Transverse colon (tissue), 4 donors: ENCODE measurements at places on chromosomes 7 and 10. TPM values are rescaled to one million over a fixed set of nuclear protein-coding genes. Genes with fewer than 3 reads are reported as not detected.

DNA sequence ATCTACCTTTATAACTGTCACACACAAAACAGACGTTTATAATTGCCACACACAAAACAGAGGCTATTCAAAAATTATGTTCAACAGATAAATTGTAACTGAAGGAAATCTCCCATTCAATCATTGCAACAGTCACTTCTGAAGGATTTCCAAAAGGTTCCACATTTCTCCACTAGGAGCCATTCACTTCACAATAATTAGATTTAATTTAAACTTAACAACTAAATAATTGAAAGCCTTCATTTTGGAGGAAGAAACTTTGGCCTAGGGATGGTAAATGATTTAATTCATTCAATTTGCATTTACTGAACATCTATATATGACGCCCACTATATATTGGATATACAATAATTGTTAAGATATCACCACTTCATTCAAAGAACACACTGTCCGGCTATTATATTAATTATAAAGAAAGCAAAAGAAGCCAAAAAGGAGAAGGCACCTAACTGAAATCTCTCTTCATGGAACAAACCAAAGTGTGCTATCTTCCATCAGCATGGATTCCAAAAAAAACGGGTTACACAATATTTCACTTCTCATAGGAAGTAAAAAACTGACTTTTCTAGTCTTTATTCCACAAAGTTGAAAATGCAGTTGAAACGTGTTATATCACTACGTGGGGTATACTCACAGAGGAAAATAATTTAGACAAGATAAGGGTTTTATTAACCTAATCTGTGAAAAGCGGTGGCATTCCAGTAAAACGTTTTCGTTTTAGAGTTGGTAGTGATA is 1.7 kb downstream of the ATAD1 start:
- H3K36me3 ChIP-seq: no peaks in the 10 kb centered on the region
- peak overlapping the region; percentile 94 for H3K27ac ChIP-seq
- no peak for DNase-seq

- peaks cover 15% of the 10 kb centered on the region for H3K27me3 ChIP-seq
- no peak overlapping the region for H3K27ac ChIP-seq
- H3K36me3 ChIP-seq: no peaks in the 10 kb centered on the region
- peak; percentile 45 for DNase-seq
- peaks cover 6% of the 10 kb centered on the region for H3K4me1 ChIP-seq
Observed at GRCh38 chr10:784403-785088, 95.1 kb upstream of the DIP2C start.

DNA sequence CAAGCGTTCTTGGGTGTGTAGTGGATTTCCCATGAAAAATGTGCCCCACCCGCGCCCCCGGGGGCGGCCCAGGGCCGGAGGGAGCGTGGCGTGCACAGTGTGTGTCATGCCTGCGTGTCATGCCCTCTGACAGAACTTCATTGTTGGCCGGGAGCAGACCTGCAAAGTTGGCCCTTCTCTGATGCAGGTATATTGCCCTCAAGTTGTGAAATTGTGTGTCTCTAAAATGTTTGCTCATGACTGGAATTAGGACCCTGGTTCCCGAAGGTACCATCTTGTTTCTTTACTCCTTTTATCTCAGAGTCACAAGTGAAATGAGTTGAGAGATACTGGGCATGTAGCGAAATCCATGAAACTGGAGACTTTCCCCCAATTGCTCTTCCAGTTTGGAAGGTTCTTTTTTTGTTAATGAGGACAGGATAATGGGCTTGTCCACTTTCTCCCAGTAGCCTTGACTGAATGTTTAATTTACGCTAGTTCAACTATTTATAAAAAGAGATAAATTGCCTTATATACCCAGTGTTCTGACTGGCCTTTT is 26.2 kb downstream of the ADK start:
- peaks cover 13% of the 10 kb centered on the region for H3K4me1 ChIP-seq
- H3K36me3 ChIP-seq: no peaks in the 10 kb centered on the region
- DNase-seq: peak; percentile 45

- no peaks in the 10 kb centered on the region for H3K36me3 ChIP-seq
- no peak for DNase-seq
- no peaks in the 10 kb centered on the region for H3K27me3 ChIP-seq
- no peaks in the 10 kb centered on the region for H3K4me1 ChIP-seq
- no peak overlapping the region for H3K4me3 ChIP-seq
Observed at GRCh38 chr7:139936760-139937310, 107.8 kb downstream of the TBXAS1 start.

- no peaks in the 10 kb centered on the region for H3K36me3 ChIP-seq
- H3K27me3 ChIP-seq: no peaks in the 10 kb centered on the region
- DNase-seq: no peak
- H3K27ac ChIP-seq: no peak overlapping the region
- no peak overlapping the region for H3K4me3 ChIP-seq
- H3K4me1 ChIP-seq: peaks cover 15% of the 10 kb centered on the region
Observed at GRCh38 chr10:132562916-132563456, 25.4 kb downstream of the INPP5A start.

GRCh38 chr10:35027567-35027966 is 62.6 kb downstream of the CUL2 start:
- H3K27me3 ChIP-seq: no peaks in the 10 kb centered on the region
- H3K4me3 ChIP-seq: no peak overlapping the region
- H3K27ac ChIP-seq: no peak overlapping the region
- H3K4me1 ChIP-seq: no peaks in the 10 kb centered on the region
- no peaks in the 10 kb centered on the region for H3K36me3 ChIP-seq
- DNase-seq: no peak

- no peaks in the 10 kb centered on the region for H3K36me3 ChIP-seq
- no peak overlapping the region for H3K4me3 ChIP-seq
- DNase-seq: no peak
- H3K27ac ChIP-seq: no peak overlapping the region
- no peaks in the 10 kb centered on the region for H3K27me3 ChIP-seq
Observed at GRCh38 chr7:54778166-54778565, 19.2 kb upstream of the SEC61G start.

DNA sequence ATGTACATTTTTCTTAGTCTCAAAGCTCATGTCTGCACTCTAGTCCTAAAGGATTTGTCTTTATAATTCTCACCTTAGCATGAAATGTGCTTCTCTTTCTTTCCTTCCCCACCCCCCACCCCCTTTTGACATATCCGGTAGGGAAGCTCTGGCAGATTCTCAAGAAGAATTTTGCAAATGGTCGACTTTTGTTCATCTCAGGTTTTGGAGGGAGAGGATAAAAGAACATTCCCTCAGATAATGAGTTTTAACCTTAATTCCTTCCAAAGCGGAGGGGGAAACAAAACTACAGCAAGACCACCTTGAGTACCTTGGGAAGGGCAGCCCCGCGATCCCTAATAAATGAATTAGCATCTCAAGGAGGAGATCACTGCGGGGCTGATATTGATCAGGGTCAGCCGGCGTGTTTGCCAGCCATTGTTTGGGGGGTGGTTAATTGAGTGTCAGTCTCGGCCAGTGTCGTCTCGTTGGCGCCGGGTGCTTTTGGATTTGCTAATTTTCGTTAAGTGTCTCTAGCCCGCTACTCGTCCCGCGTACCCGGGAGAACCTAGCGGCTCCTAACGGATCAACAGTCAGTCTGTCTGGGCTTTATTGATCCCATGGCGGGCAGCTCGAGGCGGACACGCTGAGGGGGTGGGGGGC is 874 bp upstream of the BAMBI start:
- H3K4me1 ChIP-seq: peaks cover 41% of the 10 kb centered on the region
- no peaks in the 10 kb centered on the region for H3K36me3 ChIP-seq
- DNase-seq: peak; percentile 13
- peaks cover 93% of the 10 kb centered on the region for H3K27me3 ChIP-seq
- H3K4me3 ChIP-seq: peak overlapping the region; percentile 65

DNA sequence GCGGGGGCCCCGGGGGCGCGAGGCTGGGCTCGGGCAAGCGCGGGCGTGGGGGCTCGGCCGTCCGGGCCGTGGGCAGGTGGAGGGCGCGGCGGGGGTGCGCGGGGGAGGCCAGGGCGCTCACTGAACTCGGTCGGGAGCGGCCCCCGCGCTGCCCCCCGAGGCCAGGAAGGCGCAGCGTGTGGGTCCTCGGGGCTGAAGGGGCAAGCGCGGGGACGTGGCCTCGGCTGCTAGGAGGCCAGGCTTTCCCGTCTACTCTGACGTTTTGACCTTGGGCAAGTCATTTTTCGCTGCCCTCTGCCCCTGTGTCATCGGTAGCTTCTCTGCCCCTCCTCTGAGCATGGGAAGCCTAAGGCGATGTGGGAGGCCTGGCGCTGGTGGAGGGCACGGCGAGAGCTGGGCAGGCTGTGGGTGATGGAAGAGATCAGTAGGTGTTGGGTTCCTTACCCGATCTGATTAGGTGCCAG is 441 bp downstream of the FBH1 start:
- DNase-seq: peak; percentile 28
- H3K27ac ChIP-seq: peak overlapping the region; percentile 90
- no peaks in the 10 kb centered on the region for H3K27me3 ChIP-seq
- peak overlapping the region; percentile 47 for H3K4me3 ChIP-seq
- peaks cover 35% of the 10 kb centered on the region for H3K4me1 ChIP-seq

DNA sequence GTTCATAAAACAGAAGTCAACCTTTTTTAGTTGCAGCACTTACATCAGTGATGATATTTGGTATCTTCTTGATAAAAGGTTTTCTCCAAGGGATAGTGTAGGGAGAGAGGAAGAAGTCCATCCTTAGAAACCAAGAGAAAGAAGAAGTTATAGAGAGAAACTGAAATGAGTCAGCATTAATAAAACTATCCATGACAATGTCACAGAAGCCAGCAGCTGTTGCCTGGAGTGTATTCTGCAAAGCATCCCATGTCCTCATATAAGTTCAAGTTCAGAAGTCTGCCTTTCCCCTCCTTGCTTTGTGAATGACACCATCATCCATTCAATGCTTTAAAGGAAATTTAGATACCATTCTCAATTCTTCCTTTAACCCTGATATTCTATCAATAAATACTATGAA is 14.4 kb upstream of the COL1A2 start:
- H3K27ac ChIP-seq: no peak overlapping the region
- H3K4me1 ChIP-seq: no peaks in the 10 kb centered on the region
- no peak for DNase-seq
- H3K36me3 ChIP-seq: no peaks in the 10 kb centered on the region
- no peaks in the 10 kb centered on the region for H3K27me3 ChIP-seq
- H3K4me3 ChIP-seq: no peak overlapping the region

Gene FBXL13
- total RNA-seq: not detected

Gene UCN3
- total RNA-seq: 1.7 TPM

Gene PILRA
- total RNA-seq: 1.9 TPM

Gene FAM241B
- 1.4 TPM for total RNA-seq

Gene PRKAR1B
- 15.7 TPM for total RNA-seq

Gene ACSM6
- total RNA-seq: not detected

Gene CNPY1
- not detected for total RNA-seq

Gene CISD1
- total RNA-seq: 32.2 TPM
